ENCODE measurements at places on chromosomes 7 and 10.

GRCh38 chr7:41029072-41029499 is 673.8 kb downstream of the INHBA start:
- DNase-seq, result no peak

GRCh38 chr10:16845248-16845647 is 28.0 kb upstream of the RSU1 start:
- no peak for DNase-seq

- peak; percentile 45 for DNase-seq
Measured at GRCh38 chr7:12458520-12459131, 55.0 kb upstream of the VWDE start.

DNA sequence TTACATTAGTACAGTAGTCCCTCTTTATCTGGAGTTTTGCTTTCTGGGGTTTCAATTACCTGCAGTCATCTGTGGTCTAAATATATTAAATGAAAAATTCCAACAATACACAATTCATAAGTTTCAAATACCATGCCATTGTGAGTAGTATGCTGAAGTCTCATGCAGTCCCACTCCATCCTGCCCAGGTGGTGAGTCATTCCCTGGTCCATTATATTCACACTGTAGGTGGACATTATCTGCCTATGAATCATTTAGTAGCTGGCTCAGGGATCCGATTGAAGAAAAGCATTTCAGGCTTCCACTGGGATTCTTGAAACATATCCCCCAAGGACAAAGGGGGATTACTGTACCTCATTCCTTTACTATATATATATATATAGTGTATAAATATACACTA is 298.2 kb upstream of the GALNT17 start:
- no peak for DNase-seq

GRCh38 chr10:70671619-70672164 is 614 bp upstream of the ADAMTS14 start:
- no peak for DNase-seq

DNA sequence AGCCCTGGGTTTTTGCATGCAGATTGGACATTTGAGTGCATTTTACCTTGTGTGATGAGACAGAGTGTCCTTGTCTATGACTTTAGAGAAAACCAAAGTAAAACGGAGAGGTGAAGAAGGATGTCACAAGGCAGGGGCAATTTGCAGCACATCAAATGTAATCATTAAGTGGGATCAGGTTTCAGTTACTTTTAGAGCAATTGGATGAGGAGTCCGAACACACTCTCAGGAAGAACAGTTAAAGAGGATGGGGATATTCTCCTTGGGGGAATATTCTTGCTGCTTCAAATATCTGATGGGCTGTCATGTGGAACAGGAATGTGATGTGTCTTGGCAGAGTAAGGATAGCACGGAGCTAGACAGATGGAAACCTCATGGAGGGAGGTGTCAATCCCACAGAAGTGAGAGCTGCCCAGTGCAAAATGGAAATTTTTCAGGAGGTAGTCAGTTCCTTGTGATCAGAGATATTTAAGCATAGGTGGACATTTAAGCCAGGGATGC is 757 bp downstream of the RAB19 start:
- DNase-seq, result peak; percentile 71

- DNase-seq, result no peak
Measured at GRCh38 chr10:88672041-88672440, 7.8 kb downstream of the LIPF start.

GRCh38 chr7:6160191-6160623 is 112.2 kb downstream of the CYTH3 start:
- peak; percentile 37 for DNase-seq

DNA sequence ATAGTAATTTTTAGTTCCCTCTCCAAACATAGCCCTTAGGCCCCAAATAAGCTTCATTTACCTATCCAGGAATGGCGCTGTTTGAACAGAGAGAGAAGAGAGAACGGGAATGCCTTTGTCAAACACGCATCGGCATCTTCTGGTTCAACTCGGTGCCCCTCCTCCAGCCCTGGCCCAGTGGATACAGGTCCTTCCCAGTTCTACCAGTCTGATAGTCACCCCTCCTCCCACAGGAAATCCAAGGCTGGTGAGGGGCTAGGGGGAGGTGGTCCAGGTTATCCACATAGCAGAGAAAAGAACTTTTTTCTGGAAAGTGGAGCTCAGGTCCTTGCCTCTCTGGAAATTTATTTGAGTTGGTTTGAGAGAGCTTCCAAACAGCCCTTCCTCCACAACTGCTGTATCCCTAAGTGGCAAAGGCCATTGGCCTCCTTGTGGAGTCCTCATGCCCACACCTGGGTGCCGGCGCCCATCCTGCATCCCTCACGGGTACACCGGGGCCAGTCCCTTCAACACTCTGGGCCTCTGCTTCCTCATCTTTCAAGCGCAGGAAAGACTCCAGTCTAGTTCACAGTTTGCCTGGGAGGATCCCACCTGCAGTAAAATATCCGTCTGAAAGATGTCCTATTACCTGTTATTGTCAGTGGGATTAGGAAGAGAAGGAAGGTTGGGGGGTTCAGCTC is 287.4 kb downstream of the CELF2 start:
- DNase-seq, result no peak

DNA sequence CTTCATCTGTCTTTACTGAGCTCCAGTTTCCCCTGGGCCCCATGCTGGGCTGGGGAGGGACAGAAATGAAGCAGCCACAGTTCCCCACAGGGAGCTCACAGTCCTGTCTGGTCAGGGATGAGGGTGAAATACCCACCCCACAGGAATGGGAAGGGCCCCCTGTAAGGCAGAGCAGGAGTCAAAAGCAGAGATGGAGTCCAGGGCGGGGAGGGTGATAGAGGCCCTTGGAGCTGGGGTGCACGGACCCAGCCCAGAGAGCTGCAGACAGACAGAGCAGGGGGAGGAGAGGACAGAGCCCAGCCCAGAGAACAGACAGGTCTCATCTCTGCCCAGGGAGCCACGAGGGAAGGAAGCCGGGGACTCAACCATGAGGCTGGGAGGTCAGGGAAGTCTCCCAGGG is 34.9 kb upstream of the ZNF488 start:
- no peak for DNase-seq

DNA sequence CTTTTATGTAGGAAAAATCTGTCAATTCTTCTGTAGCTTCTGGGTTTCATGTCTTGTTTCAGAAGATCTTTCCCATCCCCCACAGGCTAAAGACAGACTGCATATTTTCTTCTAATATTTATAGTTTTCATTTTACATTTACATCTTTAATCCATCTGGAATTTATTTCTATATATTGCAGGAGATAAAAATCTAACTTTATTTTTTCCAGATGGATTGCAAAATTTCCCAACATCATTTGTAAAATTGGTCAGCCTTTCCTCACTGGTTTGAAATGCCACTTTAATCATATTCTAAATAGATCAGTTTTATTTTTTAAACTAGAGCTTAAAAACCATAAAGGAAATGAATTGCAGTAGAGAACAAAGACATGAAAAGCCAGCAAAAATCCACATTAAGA is 46.9 kb downstream of the TMEM26 start:
- DNase-seq, result no peak

DNA sequence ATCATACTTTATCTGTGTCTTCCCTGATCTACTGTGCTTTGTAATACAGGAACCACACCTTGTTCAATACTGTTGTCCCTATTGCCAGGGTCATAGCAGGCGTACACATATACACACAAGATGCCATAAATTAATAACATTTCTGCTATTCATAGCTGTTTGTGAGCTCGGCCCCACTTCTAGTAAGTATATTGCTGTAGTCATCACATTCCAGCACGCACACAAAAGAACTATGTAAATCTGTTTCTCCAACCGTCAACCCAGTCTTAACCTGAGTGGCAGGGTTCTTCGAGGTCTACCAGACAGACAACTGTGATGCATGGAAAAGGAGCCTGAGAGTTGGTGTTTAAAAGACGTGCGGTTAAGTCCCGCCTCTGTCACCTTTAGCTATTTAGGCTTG is 5.7 kb upstream of the CACNB2 start:
- no peak for DNase-seq
